ENCODE measurements at places on chromosomes 5 and 9. TPM values are rescaled to one million over a fixed set of nuclear protein-coding genes. Genes with fewer than 3 reads are reported as not detected.
A peak's percentile ranks its signal among the peaks of the same experiment; 100 is the strongest.

DNA sequence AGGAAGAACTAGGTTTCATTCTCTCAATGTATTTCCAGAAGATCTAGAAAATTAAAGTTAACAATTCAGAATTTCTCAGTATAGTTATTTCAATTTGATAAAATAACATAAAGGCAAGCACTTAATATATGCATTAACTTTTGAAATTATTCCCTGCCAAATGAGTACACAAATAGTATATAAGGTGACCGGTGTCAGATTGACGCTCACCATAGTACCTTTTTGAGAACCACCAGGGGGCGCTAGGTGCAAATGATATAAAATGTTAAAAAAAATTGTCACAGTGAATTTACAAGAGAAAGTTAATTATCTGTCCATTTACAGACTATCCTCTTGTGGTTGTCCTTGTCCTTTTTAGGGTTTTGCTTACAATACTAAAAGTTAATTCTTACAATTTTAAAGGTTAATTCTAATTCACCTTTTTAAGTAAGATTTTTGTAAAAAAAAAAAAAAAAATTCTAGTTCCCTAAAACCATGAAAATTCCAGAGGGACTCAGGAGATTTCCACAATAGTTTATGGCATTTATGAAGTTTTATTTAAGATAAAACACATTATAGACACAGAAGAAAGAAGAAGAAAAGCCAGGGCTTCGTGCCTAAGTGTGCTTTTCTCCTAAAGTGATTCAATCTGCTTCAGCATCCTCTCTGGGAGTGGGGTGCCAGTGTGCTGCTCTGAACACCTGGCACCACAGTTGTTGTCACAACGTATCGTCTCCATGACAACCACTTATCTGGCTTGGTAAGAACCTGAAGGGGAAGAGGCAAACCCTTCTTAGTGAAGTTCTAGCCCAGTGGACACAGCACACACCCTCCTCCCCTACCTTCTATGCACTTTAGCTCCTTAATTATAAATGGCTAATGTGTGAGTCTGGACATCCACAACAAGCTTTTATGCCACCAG is 1.7 kb downstream of the ADAMTS16 start:
- peak overlapping the region; percentile 85 for H3K4me3 ChIP-seq
- H3K4me1 ChIP-seq: peaks cover 52% of the 10 kb centered on the region
- H3K27ac ChIP-seq: no peak overlapping the region
- peaks cover 6% of the 10 kb centered on the region for H3K27me3 ChIP-seq
- DNase-seq: no peak

GRCh38 chr9:27181381-27181780 is 72.4 kb downstream of the TEK start:
- no peak for DNase-seq
- H3K36me3 ChIP-seq: no peaks in the 10 kb centered on the region
- H3K27ac ChIP-seq: no peak overlapping the region

GRCh38 chr5:72125941-72126620 is 18.8 kb downstream of the MAP1B start:
- DNase-seq: peak; percentile 37

- H3K27ac ChIP-seq: no peak overlapping the region
- H3K4me3 ChIP-seq: no peak overlapping the region
- no peaks in the 10 kb centered on the region for H3K36me3 ChIP-seq
These were observed 15.8 kb upstream of the NEURL1B start for GRCh38 chr5:172624996-172625964.

DNA sequence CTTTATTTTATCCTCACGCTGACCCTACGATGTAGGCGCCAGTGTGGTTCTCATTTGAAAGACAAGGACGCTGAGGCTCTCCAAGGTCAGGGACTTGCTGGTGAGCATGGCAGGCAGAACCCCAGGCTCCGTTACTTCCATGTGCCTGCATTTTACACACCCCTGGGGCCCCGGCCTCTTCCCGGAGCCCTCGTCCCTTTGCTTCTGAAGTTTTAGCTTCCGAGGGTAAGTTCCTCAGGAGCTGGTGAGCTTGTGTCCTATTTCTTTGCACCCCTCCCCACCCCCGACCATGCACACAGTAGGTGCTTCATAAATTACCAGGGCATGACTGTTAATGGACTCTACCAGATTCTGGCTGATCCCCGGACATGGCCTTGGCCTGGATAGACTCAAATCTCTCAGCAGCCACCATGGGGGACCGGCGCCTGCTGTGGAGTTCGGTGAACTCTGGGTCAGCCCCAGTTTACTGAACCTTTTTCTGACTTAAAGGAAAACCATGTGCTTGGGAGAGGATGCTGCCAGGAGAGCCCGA is 59.3 kb upstream of the RNU6ATAC start:
- no peak overlapping the region for H3K4me3 ChIP-seq
- no peak overlapping the region for H3K27ac ChIP-seq
- no peaks in the 10 kb centered on the region for H3K27me3 ChIP-seq
- no peak for DNase-seq

- H3K4me3 ChIP-seq: no peak overlapping the region
- H3K27ac ChIP-seq: no peak overlapping the region
- H3K27me3 ChIP-seq: no peaks in the 10 kb centered on the region
- H3K4me1 ChIP-seq: 0 out of 2 replicates have a peak, but pooled peaks cover 1% of the 10 kb centered on the region
- peaks cover 15% of the 10 kb centered on the region for H3K36me3 ChIP-seq
- DNase-seq: no peak
These were observed 107.1 kb downstream of the SEMA5A start for GRCh38 chr5:9438596-9439354.

- H3K27me3 ChIP-seq: peaks cover 2% of the 10 kb centered on the region
- peaks cover 8% of the 10 kb centered on the region for H3K36me3 ChIP-seq
These were observed 41.0 kb upstream of the EQTN start for GRCh38 chr9:27337833-27338526.

GRCh38 chr5:17196697-17197096 is 20.7 kb upstream of the BASP1 start:
- no peaks in the 10 kb centered on the region for H3K4me1 ChIP-seq
- DNase-seq: no peak
- no peak overlapping the region for H3K27ac ChIP-seq
- H3K36me3 ChIP-seq: peaks cover 7% of the 10 kb centered on the region
- no peaks in the 10 kb centered on the region for H3K27me3 ChIP-seq

GRCh38 chr5:31581498-31582099 is 49.5 kb downstream of the C5orf22 start:
- H3K4me1 ChIP-seq: peaks cover 15% of the 10 kb centered on the region
- peaks cover 8% of the 10 kb centered on the region for H3K36me3 ChIP-seq
- peaks cover 4% of the 10 kb centered on the region for H3K27me3 ChIP-seq
- no peak for DNase-seq
- no peak overlapping the region for H3K4me3 ChIP-seq

DNA sequence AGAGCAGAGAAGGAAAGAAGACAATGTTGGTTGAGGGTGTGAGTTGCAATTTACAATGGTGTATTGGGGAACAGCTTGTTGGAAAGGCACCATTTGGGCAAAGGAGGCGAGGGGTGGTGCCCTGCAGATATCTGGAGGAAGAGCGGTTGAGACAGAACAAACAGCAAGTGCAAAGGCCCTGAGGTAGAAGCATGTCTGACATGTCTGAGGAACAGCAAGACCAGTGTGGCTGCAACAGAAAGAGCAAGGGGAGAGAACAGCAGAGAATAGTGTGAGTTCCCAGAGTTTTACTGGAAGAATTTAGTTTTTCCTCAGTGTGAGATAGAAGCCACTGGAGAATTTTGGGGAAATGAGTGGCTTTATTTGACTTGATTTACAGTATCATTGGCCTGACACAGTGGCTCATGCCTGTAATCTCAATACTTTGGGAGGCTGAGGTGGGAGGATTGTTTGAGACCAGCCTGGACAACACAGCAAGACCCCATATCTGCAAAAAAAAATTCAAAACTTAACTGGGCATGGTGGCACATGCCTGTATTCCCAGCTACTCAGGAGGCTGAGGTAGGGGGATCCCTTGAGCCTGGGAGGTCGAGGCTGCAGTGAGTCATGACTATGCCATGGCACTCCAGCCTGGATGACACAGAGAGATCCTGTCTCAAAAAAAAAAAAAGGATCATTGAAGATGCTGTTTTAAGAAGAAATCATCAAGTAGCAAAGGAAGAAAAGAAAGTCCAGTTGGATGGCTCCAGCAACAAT is 13.6 kb downstream of the CMBL start:
- no peak overlapping the region for H3K27ac ChIP-seq
- H3K4me3 ChIP-seq: no peak overlapping the region
- H3K4me1 ChIP-seq: peaks cover 22% of the 10 kb centered on the region

DNA sequence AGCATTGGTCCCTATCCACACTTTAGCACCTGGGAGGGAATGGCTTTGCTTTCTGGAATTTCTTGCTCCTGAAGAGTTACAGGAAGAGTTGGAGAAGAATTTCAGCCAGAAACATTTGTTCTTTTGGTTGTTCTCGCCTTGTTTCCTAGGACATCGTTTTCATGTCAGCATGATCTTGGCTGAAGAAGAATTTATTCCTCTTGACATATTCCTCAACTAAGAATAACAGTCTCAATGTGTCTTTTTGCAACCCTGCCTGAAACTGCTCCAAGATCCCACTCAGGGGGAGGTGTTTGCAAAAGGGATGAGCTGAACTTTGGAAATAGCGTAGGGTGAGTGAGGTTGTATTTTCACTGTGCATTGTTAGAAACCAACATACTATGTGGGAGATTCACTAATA is 26.1 kb downstream of the MAMDC2 start:
- H3K4me3 ChIP-seq: no peak overlapping the region
- H3K27me3 ChIP-seq: no peaks in the 10 kb centered on the region
- H3K36me3 ChIP-seq: no peaks in the 10 kb centered on the region
- H3K27ac ChIP-seq: peak overlapping the region; percentile 24

GRCh38 chr5:68554571-68555279 is 339.2 kb downstream of the PIK3R1 start:
- no peaks in the 10 kb centered on the region for H3K36me3 ChIP-seq
- peaks cover 8% of the 10 kb centered on the region for H3K4me1 ChIP-seq
- H3K27ac ChIP-seq: no peak overlapping the region
- DNase-seq: no peak
- no peaks in the 10 kb centered on the region for H3K27me3 ChIP-seq

GRCh38 chr9:27851858-27852257 is 278.6 kb upstream of the C9orf72 start:
- no peak for DNase-seq
- no peaks in the 10 kb centered on the region for H3K27me3 ChIP-seq
- peaks cover 25% of the 10 kb centered on the region for H3K4me1 ChIP-seq
- H3K4me3 ChIP-seq: no peak overlapping the region
- H3K27ac ChIP-seq: no peak overlapping the region
- H3K36me3 ChIP-seq: no peaks in the 10 kb centered on the region

The SPINK6 gene
- total RNA-seq: not detected

The CTXN3 gene
- total RNA-seq: not detected

GRCh38 chr5:35904443-35905132 is 33.8 kb downstream of the CAPSL start:
- no peak overlapping the region for H3K4me3 ChIP-seq
- H3K36me3 ChIP-seq: no peaks in the 10 kb centered on the region
- no peak for DNase-seq
- no peak overlapping the region for H3K27ac ChIP-seq

DNA sequence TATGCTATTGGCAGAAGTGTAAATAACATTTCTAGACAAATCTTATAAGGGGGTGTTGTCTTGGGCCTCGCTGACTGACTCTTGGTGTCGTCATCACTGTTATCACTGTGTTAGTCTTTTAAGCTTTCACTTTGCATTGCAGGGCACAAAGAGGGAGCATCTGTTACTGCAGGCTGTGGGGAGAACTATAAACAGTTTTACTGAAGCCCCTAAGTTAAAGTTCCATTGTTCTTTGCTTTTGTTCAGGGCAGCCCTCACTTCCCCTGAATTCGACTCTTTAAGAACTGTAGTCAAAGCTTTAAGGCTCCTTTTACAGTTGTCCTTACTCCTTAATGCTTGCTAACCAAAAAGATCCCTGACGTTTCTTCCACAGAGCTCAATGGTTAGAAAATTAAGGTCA is 605.0 kb downstream of the RAB3C start:
- no peak overlapping the region for H3K27ac ChIP-seq
- H3K36me3 ChIP-seq: no peaks in the 10 kb centered on the region
- peaks cover 27% of the 10 kb centered on the region for H3K4me1 ChIP-seq

GRCh38 chr9:76034049-76034448 is 143.6 kb downstream of the PCSK5 start:
- peaks cover 21% of the 10 kb centered on the region for H3K36me3 ChIP-seq
- H3K4me3 ChIP-seq: no peak overlapping the region
- peaks cover 30% of the 10 kb centered on the region for H3K4me1 ChIP-seq

The WNK2 gene
- 113 TPM for total RNA-seq

DNA sequence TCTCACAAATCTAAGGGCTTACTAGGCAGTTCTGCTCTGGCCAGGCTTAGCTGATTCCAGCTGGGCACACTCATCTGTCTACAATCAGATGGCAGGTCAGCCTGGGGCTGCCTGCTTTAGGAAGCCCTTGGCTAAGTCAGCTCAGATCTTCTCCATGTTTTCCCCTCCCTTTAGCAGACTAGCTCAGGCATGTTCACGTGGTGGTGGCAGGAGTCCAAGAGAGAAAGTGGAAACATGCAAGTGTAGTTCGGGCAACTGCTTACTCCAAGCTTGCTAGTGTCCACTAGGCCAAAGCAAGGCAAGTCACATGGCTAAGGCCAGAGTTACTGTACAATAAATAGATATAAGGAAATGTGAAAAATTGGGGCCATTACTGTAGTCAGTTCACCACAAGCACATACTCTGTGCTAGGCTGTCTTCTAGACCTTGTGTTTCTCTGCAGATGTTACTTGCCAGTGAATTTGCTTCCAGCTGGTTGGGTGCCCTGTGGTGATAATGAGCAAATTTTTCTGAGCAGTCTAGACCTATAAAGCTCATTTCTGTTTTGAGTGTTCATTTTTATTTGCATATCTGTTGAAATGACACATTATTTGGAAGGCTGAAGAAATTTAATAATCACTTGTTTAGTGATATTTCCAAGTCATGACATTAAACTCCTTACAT is 38.3 kb downstream of the RECK start:
- no peaks in the 10 kb centered on the region for H3K4me1 ChIP-seq
- no peak overlapping the region for H3K4me3 ChIP-seq
- DNase-seq: no peak
- no peaks in the 10 kb centered on the region for H3K27me3 ChIP-seq
- no peaks in the 10 kb centered on the region for H3K36me3 ChIP-seq
- H3K27ac ChIP-seq: peak overlapping the region; percentile 70

- no peak for DNase-seq
- H3K27me3 ChIP-seq: no peaks in the 10 kb centered on the region
- H3K4me3 ChIP-seq: no peak overlapping the region
- H3K4me1 ChIP-seq: peaks cover 41% of the 10 kb centered on the region
- H3K27ac ChIP-seq: no peak overlapping the region
These were observed 110.1 kb downstream of the MARCHF3 start for GRCh38 chr5:126920291-126920690.

The PCDHGA4 gene
- 3.9 TPM for total RNA-seq

The CNTFR gene
- total RNA-seq: 18.0 TPM

GRCh38 chr5:128009403-128009802 is 74.2 kb upstream of the SLC12A2 start:
- no peak overlapping the region for H3K27ac ChIP-seq
- no peak for DNase-seq
- H3K4me1 ChIP-seq: peaks cover 18% of the 10 kb centered on the region
- H3K27me3 ChIP-seq: no peaks in the 10 kb centered on the region
- no peaks in the 10 kb centered on the region for H3K36me3 ChIP-seq
- no peak overlapping the region for H3K4me3 ChIP-seq

GRCh38 chr5:1167728-1168709 is 33.4 kb upstream of the SLC6A19 start:
- H3K36me3 ChIP-seq: no peaks in the 10 kb centered on the region
- DNase-seq: peak; percentile 67
- H3K4me1 ChIP-seq: peaks cover 2% of the 10 kb centered on the region
- H3K27ac ChIP-seq: no peak overlapping the region

The SLC34A1 gene
- total RNA-seq: not detected

Measured in WTC11 (cell line).